T47D (cell line): ENCODE measurements at places on chromosomes 6 and 20.

- no peak for DNase-seq
These were observed 13.7 kb upstream of the TMEM244 start for GRCh38 chr6:129874837-129875236.

GRCh38 chr20:63082939-63083735, 76.4 kb upstream of the BHLHE23 start:
- DNase-seq = no peak

DNA sequence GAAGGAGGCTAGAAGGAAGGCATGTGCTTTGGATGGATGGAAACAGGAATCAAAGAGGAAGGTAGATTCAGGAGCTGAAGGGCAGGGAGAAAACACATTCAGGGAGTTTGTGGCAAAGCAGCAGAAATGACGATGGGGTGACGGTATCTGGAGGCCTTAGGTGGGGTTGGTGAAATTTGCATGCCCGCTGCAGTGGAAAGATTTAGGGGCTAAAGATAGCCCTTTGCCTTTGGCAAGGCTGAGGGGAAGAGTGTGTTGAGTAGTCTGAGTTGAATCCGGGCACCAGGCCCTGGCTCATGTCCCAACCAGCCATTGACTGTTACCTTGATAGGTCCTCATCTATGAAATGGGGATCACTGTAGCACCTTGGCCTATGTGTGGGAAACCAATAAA, 1.3 kb downstream of the GZF1 start:
- DNase-seq = no peak

DNA sequence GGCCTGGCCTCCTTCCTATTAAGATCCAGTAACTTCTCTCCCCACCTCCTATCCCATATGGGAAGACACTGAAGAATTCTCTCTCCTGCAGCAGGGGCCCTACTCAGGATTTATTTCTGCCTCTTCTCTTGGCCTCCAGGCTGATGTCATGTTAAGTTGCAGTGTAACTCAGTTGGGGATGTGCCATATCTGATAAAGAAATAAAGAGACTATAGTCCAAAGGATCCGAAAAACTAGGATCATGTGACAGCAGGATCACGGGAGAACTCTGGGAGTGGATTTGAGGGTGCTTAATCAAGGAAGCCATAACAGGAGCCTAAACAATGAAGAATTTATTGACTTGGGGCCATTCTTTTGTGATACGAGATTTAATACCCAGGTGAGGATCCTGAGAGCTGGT, 38.5 kb upstream of the TGM6 start:
- DNase-seq = no peak

GRCh38 chr6:139764498-139764986, 390.1 kb upstream of the CITED2 start:
- DNase-seq = peak; percentile 32

DNA sequence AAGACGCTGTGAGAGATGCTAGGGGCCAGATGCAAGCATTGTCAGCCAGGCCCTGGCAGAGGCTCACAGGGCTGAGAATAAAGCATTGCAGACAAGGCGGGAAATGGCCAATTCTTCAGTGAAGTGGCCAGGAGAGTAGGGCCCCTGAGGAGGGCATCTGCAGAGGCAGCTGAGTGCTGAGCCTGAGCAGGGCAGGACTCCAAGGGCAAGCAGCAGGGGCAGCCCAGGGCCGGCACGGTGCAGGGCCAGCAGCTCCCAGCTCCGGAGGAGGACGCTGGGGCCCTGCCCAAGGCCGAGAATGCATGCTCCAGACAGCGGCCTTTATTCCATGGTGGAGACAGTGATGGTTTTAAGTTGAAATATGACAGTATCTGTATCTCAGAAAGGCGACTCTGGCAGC, 305.5 kb downstream of the FOXC1 start:
- DNase-seq = no peak

GRCh38 chr6:157831018-157831369, 7.9 kb downstream of the SNX9 start:
- DNase-seq = no peak

- DNase-seq = no peak
These were observed 176.4 kb downstream of the LY86 start for GRCh38 chr6:6764764-6765434.

DNA sequence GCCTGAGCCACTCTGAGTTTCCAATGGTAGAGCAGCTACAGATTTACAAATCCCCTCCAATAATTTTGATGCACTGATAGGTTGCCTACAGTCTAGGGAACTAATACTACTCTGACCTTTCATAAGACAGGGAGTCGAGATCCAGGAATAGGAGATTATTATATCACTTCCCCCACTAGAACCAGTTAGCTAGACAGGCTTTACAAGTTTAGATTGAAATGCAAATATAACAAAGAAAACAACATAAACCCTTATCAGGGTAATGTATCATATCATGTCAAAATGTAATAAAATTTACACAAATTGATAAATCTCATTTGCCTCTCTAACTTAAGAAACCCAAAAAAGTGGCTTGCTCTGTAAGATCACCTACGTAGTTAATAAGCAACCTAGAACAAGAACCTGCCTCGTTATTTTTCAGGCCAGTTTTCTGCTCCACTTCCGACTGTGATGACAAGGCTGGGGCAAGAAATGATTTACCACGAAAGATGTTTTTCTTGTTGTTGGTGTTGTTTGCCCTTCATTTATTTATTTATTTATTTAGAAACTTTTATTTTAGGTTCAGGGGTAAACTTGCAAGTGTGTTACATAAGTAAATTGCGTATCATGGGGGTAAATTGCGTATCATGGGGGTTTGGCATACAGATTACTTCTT, 504.2 kb upstream of the ID4 start:
- DNase-seq = no peak

- DNase-seq = peak; percentile 58
These were observed 30.0 kb downstream of the KCNG1 start for GRCh38 chr20:50992733-50993457.

DNA sequence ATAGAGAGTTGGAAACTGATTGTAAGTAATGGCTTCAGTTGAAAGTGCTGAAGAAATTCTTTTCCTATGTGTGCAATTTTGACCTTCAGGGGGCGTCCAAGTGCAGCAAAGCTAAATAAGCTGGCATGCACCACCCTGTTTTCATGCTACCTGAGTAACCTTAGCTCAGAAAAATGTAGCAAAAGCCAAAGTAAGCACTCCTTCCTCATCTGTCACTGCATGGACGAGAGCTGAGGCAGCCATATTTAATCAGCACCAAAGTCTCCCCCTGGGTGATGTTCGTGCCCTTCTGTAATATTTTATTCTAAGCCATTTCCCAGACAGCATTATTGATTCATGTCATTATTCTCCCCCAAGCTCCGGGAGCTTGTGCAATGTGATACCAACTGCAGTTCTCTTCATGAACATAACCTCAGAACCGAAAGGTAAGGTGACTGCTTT, 123.1 kb downstream of the RPS12 start:
- peak; percentile 36 for DNase-seq

DNA sequence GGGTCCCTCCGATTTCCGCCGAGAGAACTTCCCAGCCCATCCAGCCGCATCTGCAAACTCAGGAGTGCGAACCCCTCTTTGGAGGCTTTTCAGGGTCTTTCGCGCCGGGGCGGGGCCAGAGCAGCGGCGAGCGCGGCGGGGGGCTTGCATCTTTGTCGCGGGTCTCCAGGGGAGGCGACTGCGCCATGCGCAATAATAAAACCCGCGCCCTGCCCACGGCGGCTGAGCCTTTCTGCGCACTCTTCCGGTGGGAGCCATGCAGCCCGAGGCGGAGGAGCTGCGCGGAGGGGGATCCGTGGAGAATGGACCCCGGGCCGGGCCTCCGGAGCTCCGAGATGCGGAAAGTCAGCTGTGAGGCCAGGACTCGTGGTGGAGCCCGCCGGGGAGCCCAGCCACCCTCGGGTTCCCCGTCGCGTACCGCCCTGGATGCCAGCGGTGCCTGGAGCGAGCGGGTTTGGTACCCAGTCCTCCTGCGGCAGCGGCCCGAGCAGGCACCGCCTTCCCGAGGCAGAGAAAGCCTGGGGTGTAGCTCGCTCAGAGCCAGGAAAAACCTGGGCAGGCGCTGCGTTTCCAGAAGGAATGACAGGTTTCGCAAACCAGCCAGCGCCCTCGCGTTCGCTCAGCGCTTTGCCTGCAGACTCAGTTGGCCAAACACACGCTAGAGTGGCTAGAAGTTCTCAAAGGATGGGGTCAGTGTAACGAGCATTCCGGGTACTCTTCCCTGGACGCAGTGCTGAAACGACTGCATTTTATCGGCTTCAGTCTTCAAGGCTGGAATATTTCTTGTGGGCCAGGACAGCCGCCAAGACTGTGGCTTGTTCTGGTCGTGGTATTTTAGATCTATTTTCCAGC, 1.2 kb downstream of the AKAP12 start:
- DNase-seq = peak; percentile 45

- DNase-seq = no peak
These were observed 78.0 kb upstream of the SMIM8 start for GRCh38 chr6:87244380-87244779.

GRCh38 chr6:41122373-41122772, 31.8 kb downstream of the TREML1 start:
- no peak for DNase-seq

- DNase-seq = peak; percentile 33
These were observed 8.3 kb downstream of the PI16 start for GRCh38 chr6:36962874-36963273.

GRCh38 chr20:61744691-61745396, 320.8 kb downstream of the TAF4 start:
- peak; percentile 25 for DNase-seq

GRCh38 chr6:169188051-169188470, 65.6 kb downstream of the THBS2 start:
- DNase-seq = no peak

- DNase-seq = no peak
These were observed 123.0 kb upstream of the CITED2 start for GRCh38 chr6:139497345-139497961.

GRCh38 chr6:31558631-31559500, 11.5 kb downstream of the NFKBIL1 start:
- no peak for DNase-seq

DNA sequence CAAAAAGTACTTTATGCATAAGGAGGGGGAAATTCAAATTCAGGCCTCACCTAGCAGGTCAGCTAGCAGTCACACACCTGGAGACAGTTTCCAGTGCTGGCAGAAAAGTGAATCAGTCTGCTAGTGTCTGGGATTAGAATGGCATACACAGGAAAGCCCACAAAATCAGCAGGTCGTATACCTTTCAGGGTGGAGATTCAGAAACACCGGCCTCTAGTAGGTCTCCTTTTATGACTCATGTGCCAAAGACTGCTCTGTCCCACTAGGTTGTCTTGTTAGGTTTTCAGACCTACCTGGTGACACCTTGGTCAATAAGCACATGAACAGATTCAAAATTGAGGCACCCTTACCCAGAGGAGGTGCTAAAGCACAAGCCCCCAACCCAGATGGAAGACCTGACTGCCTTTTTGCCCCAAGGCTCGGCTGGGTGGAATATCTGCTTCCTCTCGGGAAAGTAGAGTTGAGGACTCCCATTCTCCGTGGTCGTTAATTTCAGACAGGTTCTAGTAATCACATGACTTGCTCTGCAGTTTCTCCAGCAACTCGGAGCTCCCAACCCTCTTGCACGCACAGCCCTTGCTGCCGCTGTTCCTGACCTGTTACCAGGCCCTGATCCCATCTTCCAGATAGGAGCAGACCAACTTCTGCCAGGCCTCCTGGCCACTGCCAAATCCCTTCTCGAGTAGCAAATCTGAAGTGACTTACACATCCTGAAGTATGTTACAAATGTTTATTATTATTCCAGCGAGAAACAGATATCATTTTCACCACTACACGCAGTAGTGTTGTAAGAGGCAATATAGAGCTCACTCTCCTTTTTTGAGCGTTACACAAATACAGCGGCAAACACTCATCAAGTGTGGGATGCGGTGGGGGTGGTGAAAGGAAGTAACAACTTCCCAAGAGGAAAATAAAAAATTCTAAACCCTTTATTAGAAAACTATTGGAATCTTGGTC, 46.6 kb downstream of the AGPAT4 start:
- DNase-seq = no peak

DNA sequence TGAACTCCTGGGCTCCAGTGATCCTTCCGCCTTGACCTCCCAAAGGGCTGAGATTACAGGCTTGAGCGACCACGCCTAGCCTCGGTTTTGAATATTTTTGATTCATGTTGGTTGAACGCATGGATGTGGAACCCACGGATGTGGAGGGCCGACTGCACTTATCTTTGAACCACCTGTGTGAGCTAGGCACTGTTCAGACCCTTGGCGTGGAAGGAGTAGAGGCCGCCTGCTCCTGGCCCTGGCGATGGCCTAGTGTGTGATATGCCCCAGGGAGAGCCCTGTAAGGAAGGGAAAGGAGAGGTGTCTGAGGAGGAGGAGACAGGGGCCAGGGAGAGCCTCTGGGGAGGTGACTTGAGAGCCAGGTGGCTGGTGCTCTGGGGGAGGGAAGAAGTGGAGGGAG, 64.3 kb downstream of the BCAS4 start:
- DNase-seq = no peak

GRCh38 chr6:7165890-7166267, 58.1 kb downstream of the RREB1 start:
- DNase-seq = no peak

- DNase-seq = peak; percentile 11
These were observed 10.8 kb upstream of the TAAR1 start for GRCh38 chr6:132669690-132670291.

DNA sequence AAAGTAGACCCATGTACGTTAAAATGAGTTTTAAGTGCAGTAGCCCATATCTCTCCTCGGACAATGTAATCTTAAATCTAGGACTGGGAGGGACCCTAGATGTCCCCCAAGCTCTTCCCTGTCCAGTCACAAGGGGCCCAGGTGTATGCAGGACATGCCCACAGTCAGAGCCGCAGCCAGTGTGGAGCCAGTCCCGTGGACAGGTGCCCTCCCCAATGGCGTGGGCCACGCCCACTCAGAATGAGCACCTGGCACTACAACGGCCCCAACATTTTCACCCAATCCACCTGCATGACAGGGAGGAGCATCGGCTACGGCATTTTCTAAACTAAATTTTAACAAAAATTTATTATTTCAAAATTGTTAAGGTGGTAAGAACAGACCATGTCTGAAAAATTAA, 53.2 kb downstream of the WDR27 start:
- no peak for DNase-seq

GRCh38 chr20:301886-302848, 4.8 kb downstream of the ZCCHC3 start:
- DNase-seq = no peak

- DNase-seq = peak; percentile 51
These were observed 525 bp downstream of the MACROD2 start for GRCh38 chr20:13995841-13996240.

GRCh38 chr20:20712004-20712473, 405 bp downstream of the RALGAPA2 start:
- peak; percentile 33 for DNase-seq

DNA sequence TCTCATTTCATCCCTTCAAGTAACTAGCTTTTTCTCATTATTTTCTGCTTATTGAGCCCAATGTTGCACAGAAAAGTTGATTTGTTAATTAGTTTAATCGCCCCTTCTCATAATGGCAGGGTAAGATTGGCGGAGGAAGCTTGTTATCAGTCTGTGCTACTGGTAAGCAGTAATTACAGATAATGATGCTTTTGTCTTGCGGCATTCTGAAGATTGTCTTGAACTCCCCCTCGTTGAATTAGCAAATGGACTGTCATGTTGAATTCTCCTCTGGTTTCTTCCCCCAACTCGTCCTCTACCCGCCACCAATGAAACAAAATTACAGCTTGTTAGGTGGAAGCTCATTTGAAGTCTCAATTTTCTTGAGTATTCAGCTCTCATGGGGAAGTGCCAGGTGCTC, 39.4 kb downstream of the PRDM13 start:
- DNase-seq = no peak
